ENCODE measurements at places on chromosomes 1 and 21.

DNA sequence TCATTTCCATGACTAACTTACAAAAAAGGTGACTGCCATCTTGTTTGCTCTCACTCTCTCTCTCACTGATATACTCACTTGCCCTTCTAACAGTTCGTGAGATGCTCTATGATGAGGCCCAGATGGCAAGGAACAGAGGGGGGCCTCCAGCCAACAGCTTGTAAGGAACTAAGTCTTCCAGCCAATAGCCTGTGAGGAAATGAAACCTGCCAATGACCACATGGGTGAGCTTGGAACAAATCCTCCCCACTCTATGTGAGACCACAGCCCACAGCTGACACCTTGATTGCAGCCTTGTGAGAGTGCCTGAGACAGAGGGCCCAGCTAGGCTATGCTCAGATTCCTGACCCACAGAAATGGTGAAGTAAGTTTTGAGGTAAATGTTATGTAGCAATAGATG, 153.7 kb downstream of the HHIPL2 start:
- no peak for DNase-seq

- no peak for DNase-seq
These were observed 63.8 kb downstream of the LAMC1 start for GRCh38 chr1:183087001-183087400.

DNA sequence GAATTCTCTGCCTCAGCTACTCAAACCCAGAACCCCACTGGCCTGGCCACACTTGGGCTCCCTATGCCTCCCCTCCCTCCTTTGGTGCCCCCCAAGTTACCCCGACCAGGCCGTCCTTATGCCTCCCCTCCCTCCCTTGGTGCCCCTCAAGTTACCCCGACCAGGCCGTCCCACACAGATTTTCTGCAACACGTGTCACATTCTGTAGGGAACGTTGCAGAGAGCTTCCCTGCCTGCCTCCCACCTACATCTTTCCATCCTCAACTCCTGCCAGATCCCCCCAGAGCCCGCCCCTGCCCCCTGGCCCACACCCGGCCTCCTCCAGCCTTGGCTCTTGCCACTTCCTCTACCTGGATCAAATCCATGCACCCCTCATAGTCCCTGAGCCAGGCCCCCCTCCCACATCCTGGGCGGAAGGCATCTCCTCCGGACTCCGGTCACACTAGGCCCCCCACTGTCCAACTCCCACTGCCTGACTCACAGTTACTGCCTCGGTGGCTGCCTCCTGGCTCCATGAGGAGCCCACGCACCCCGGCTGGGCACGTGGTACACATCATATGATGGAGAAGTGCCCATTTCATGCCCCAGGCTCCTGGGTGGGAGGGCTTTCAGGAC, 41.2 kb downstream of the KCNAB2 start:
- no peak for DNase-seq

- no peak for DNase-seq
These were observed 201.7 kb downstream of the TM2D1 start for GRCh38 chr1:61523229-61523628.

GRCh38 chr1:176976225-176976624, 188.3 kb downstream of the ASTN1 start:
- no peak for DNase-seq

- no peak for DNase-seq
These were observed 76.9 kb upstream of the CCDC190 start for GRCh38 chr1:162937716-162938395.

DNA sequence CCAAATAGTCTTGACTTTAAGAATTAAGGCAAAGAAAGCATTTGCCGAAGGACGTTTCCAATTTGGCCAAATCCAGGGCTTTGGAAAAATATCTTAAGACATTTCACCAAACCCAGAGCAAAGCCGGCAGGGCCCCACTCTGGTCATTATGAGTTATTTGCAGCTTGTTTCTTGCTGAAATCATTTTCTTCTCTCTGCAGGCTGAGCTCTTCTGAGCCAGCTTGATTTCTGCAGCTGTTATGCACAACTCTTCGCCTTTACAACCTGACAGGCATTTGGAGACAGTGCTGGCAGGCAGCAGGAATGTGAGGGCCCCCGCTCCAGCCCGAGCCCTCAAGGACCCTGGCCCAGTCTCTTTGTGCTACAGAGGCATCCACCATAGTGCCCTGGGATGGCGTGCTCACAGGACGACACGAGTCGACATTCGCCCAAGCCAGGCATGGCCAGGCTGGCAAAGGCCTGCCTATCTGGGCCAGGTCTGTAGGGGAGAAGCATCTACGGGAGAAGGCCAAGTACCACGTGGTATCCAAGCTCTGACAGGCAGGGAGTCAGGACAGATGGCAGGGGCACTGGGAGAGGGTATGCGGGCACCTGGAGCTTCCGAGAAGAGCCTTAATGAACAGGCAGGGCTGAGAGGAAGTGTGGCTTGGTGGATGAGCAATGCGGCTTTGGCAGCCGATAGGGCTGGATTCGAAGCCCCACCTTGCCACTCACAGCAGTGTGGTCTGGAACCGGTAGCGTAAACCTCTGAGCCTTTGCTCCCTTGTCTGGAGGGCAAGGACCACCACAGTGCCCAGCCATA, 32.3 kb downstream of the SYF2 start:
- no peak for DNase-seq

GRCh38 chr1:226635456-226635941, 86.9 kb downstream of the STUM start:
- DNase-seq = no peak

DNA sequence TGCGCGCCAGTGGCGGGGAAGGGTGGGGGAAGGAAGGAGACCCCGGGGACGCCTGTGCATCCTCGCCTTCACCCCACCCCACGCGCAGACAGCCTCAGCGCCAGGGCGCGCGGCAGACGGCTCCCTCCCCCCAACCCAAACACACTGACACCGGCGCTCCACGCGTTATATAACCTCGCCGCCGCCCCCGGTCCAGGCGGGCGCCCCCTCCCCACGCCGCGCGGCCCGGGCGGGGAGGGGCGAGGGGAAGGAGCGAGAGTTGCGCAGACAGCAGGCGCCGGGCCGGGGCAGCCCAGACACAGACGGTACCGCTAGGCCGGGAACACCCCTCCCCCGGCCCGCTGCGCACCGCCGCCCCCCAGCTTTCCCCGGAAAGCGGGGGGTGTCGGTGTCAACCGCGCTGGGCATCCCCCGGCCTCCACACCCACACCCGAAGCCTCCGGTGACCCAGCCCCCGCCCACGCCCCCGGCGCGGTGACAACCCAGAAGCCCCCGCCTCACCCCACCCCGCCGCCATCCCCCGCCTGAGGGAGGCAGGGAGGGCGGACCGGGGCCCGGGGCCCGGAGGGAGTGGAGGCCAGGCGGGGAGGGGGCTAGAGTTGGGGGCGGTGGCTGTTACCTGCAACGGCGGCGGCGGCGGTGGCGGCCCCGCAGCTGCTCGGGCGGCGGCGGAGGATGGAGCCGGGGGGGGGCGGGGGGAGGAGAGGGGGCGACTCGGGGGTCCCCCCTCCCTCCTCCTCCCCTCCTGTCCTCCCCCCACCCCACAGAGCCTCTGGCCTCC, 432 bp downstream of the AKT3 start:
- no peak for DNase-seq

DNA sequence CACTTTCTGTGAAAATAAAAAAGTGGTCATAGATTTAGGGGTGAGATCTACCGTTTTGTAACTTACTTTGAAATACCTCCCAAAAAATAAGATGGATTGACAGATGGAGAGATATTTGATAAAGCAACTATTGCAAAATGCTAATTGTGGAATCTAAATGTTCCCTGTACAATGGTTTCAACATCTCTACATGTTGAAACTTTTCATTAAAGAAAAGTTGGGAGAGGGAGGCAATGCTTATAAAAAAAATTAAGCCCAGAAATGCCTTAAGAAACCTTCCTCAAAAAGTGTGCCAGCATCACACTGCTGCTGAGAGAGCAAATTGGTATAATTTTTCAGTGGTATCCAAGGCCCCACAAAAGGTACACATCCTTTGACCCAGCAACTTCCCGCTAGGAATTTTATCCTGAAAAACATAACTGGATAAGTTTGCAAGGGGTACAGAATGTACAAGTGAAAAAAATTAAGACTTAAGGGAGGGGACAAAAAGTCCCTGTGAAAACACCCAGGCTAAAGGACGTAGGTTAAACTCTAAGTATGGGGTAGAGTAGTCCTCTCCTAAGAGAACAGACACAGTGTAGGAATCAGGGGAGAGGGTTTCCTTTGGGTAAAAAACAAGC, 84.3 kb downstream of the TGFBR3 start:
- DNase-seq = no peak

DNA sequence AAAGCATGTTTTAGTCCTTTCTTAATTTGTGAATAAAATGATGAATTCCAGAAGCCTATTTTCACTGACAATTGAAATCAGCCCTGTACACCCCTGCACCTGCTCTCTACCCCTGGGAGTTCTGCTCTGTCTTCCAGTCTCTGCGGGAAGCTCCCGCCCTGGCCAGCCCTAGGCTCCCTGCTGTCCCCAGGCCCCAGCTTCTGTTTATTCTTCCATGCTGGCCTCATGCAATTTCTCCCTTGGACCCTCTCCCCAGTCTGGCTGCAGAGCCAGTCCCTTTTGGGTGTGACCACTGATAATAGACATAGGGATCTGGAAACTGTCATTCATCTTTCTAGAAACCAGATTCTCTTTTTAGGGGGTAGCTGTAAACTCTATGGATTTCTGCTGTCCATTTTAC, 258.6 kb downstream of the GRIK3 start:
- DNase-seq = no peak

- no peak for DNase-seq
These were observed 20.0 kb downstream of the RIPPLY3 start for GRCh38 chr21:37026499-37026898.

GRCh38 chr21:44918107-44918470, 2.6 kb downstream of the ITGB2 start:
- DNase-seq = no peak

DNA sequence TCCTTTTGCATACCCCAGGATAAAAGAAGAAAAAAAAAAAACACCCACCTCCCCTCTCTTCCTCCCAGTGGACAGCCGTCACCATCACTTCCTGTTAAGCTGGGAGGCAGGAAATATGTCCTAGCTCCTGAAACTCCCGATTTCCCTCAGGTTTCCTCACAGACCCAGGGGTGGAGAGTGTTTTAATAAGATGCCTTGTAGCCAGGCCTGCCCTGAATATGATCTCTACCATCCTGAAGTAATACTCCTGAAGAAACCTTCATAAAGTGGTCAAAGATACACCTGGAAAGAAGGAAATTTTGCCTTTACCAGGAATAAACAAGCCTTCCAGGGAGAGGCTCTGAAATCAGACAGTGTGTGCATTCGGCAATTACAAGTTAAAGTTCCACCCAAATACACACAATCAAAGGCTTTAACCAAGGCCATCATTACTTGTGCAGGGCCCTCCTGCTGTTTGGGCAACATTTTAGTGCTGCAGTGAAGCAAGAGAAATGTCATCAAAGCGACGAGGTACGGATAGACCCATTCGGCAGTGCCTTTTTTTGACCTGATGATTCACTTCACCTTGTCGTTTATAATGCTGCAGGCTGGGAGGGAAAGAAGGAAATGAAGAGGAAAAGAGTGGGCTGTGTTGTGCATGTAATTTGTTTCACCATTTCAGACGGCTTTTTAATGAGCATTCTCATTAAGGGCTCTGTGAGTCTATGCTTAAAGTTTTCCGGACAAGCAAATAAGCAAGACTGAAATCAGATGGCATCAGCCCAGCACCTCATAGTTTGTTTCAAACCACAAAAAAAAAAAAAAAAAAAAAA, 41.0 kb upstream of the RASAL2 start:
- DNase-seq = no peak

GRCh38 chr1:162756523-162756922, 34.0 kb upstream of the HSD17B7 start:
- DNase-seq = no peak

- no peak for DNase-seq
These were observed 8.7 kb downstream of the CAPZB start for GRCh38 chr1:19476450-19477190.

DNA sequence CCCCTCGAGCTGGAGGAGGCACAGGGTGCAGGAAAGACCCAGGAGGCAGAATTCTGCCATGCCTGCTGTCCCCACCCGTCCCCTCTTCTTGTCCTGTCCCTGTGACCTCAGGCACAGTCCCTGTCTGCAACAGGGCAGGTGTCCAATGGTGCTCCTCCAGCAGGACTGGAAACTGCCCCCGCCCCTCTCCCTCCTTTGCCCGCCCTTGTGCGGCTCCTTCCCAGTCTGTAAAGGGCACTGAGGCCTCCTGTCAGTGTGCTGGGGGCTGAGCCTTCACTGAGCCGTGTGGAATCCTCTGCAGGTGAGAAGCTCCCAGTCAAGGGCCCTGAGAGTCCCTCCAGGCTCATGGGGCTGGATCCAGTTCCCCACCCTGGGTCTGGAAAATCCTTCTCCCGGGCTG, 28.9 kb downstream of the PRDM16 start:
- DNase-seq = no peak

DNA sequence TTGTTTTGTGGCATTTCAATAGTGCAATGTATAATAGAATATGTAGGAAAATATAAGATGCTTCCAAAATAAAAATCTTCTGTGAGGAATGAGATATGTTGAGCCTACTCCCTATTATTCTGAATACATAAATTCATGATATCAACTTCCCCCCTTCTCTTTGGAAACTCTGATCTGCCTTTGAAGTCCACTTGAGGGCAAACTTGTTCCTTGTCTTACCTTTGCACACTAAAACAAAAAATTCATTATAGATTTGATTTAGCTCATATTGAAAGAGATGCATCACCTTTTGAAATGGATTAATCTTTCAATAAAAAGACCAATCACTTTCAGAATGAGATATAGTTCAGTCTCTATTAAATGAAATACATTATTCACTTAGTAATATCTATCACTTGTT, 580.7 kb upstream of the ADGRL4 start:
- no peak for DNase-seq

GRCh38 chr1:2343023-2343935, 48.1 kb downstream of the MORN1 start:
- no peak for DNase-seq

DNA sequence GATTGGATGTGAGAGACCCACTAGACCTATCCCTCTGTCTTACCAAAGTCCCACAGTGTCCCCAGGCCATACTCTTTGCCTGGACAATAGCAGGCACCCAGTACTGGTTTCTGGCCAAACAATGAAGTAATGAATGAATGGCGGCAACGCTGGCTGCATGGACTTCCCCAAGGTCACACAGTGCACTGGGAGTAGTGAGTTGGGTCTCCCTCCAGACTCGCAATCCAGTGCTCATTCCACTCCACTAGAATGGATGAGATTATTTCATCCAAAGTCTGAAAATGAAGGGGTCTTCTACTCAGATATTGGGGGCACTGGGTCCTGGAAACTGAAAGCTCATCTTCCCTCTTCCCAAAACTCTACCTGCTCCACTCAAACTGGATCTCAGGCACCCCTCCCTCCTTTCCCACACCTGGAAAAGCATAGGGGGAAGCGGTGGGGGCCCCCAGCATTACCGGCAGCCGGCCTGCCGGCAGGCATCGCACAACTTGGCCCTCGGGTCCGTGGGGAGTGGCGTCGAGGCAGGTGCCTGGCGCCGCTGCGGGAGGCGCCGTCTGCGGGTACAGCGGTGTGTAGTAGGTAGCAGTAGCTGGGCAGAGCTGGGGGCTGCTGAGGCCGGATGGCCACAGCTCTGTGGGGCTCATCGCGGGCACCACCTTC, 816 bp downstream of the E2F2 start:
- DNase-seq = no peak

GRCh38 chr1:180144659-180145357, 9.9 kb upstream of the QSOX1 start:
- no peak for DNase-seq

- no peak for DNase-seq
These were observed 79.6 kb downstream of the SLC45A1 start for GRCh38 chr1:8397511-8397910.

- no peak for DNase-seq
These were observed 528.9 kb downstream of the OMA1 start for GRCh38 chr1:58017641-58018040.

Measured in iPS DF 6.9 (cell line).